Stimulated activated CD4-positive, alpha-beta T cell treated with anti-CD3 and anti-CD28 coated beads, Interleukin-1b, Interleukin-23, amount 100 ng/mL, for 1 hour (primary cell): ENCODE measurements at places on chromosomes 5 and 9.

GRCh38 chr5:17769277-17769676, 135.0 kb downstream of the TAF11L14 start:
- no peak for DNase-seq

GRCh38 chr5:57368010-57368409, 114.6 kb downstream of the ACTBL2 start:
- no peak for DNase-seq

- DNase-seq = no peak
Observed at GRCh38 chr9:14400658-14400995, 86.7 kb upstream of the NFIB start.

- DNase-seq = no peak
Observed at GRCh38 chr5:72949481-72949880, 6.4 kb upstream of the FCHO2 start.

DNA sequence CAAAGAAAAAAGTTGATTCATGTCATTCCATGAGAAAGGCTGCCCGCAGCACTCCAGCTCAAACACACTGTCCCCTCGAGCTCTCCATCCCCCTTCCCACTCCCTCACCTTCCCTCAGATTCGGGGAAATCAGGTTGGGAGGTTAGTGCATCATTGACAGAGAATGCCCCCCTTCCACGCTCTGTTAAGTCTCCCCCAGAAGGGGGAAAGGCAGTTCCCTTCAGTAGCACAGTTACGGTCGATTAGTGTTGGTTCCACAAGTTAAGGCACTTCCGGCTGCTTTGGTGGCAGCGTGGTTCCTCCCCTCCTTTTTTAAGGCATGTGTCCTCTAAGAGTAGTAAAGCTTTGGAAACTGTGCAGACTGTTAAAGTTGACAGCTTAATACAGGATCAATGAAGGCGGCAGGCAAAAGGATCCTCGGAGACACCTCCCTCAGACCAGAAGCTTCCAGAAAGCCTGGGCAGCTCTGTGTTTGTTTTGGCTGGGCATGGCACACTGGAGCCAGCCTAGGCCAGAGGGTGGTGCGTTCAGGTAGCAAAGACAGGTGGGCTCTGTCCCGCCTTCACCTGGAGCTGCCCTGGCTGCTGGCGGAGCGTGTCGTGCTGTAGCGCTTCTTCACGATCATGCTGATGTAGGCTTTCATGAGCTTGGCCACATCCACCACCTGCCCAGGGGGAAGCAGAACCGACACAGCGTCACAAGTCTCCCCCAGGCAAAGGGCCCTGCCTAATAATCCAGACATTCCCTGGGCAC, 49.5 kb upstream of the RETREG1 start:
- no peak for DNase-seq

- DNase-seq = no peak
Observed at GRCh38 chr5:142186514-142186856, 77.9 kb downstream of the NDFIP1 start.

DNA sequence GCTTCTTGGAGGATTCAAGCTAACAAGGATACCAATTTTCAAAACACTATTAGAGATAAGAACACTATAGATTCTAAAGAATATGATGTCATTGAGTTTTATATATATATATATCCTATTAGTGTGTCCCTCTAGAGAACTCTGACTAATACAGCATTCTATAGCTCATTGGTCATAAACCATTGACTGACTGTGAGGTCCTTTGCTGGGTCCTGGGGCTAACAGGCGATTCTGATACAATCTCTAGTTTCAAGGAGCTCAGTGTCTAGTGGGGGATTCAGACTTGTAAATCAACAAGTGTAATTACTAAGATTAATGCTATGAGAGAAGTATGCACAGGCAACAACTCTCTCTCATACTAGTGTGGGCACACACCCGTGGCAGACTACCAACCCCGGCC, 234.5 kb downstream of the DENND1A start:
- no peak for DNase-seq

DNA sequence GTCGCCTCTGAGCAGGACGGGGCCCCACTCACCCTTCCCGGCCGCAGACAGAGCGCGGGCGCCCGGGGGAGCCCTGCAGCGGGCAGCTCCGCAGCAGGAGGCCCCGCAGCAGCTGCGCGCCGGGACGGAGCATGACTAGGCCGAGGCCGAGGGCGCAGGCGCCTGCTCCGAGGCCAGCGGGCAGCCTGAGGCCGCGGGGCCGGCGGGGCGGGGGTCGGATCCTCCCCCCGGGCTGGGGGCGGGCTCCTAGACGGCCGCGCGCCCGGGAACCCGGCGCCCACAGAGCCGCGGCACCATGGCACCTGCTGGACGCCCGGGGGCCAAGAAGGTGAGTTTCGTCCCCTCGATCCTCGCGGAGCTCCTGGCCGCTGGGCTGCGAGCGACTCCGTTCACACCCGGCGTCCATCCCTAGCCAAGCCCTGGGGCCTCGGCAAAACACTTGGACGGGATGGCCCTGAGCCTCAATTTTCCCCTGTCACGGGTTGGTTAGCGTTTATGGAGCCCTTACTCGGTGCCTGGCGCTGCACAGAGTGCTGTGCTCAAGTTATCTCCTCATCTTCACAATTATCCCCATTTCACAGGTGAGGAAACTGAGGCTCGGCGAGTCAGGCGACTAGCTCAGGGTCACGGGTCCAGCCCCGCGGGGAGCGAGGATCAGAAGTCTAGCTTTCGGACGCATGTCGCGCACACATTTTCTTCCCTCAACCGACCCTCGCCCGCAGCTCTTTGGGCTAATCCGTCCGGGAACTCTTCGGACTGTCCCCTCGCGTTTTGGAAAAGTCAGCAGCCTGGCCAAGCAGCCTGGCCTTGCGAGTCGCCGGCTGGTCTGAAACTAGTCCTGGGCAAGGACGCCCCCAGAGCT, at the start of the genes BHMT2 and DMGDH:
TSS of gene BHMT2 (plus strand) at position 280 of the 862 bp plus-strand sequence. CDS start at position 296, 16 bp downstream.
TSS of gene DMGDH (minus strand) at position 187 of the 862 bp plus-strand sequence. CDS start at position 133, 54 bp downstream.
- no peak for DNase-seq

DNA sequence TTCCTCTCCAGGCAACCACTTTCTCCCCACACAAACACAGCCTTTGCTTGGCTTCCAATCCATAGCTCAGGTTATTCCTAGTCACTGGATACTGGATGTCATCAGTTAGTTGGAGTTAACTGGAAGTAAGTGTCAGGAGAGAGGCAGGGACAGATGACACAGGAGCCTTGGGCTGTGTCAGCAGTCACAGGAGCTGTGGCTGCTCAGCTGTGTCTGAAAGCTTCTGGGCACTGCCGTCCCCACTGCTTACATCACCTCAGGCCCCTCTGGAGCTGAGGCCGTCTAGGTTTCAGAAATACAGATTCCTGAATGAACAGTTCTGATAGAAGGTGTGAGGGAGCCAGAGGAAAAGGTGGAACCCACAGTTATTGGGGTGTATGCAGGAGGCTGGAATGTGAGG, 17.3 kb upstream of the FAM240B start:
- no peak for DNase-seq

DNA sequence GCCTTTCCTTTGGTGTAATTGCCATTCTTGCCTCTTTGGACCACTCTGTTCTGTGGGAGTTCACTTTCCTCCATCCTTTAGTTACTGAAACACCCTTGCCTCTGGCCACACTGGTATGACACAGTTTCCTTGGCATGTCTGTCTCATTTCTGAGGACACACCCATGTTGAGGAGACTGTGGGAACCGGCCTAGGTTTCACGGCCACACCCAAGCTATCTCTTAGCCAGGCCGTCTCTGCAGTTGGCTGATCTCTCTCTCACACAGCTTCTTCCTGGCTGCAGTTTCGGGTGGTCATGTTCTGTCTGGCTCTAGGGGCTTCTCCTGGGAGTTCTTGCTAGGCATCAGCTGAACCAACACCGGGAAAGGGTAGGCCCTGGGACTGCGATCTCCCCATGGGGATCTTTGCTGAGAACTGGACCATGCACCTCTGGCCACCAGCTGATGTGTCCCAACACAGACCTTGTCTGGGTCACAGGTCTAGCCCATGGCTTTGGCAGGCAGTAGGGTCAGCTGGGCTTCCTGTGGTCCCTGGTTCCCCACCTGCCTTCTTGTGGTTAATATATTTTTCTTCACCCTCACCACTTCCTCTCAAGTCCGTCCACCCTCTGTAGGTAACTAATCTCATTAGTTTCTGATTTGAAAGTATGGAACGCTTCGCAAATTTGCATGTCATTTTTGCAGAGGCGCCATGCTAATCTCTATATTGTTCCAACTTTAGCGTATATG, 24.9 kb downstream of the ARHGEF37 start:
- no peak for DNase-seq

- no peak for DNase-seq
Observed at GRCh38 chr5:53890490-53890889, 330.1 kb downstream of the NDUFS4 start.

GRCh38 chr9:114207034-114207810, 51.9 kb downstream of the COL27A1 start:
- no peak for DNase-seq

DNA sequence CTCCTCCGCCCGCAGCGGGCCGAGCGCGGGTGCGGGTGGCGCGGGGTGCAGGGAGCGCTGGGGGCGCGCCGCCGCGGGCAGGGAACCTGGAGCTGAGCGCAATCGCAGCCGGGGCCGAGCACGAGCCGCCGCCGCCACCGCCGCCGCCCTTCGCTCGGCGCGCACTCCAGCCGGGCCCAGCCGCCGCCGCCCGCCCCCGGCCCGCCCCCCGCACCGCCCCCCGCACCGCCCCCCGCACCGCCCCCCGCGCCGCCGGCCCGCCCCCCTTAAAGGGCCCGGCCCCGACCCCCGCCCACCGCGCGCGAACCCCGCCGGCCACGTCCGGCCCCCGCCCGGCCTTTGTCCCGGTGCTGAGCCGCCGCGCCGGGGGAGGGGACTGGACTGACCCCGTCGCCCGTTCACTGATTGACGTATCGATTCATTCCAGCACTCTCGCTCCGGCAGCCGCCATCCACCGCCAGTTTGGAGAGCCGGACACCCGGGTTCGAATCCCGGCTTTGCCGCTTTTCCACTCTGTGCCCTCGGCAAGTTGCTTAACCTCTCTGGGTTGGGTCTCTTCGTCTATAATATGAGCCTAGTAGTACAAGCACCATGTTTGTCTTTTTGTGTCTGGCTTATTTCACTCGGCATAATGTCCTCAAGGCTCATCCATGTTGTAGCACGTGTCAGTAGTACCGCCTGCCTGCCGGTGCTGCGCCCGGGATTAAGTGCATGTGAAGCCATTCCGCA, at the start of gene SH3PXD2B:
TSS of gene SH3PXD2B (minus strand) at position 168 of the 729 bp plus-strand sequence. CDS start 173 bp downstream, outside the sequence.
- no peak for DNase-seq

- no peak for DNase-seq
Observed at GRCh38 chr5:131281133-131281867, 17.4 kb downstream of the CDC42SE2 start.

GRCh38 chr9:112378328-112379176, 1.4 kb upstream of the HSDL2 start:
- DNase-seq = no peak

GRCh38 chr5:85769347-85769746, 848.4 kb upstream of the COX7C start:
- no peak for DNase-seq

DNA sequence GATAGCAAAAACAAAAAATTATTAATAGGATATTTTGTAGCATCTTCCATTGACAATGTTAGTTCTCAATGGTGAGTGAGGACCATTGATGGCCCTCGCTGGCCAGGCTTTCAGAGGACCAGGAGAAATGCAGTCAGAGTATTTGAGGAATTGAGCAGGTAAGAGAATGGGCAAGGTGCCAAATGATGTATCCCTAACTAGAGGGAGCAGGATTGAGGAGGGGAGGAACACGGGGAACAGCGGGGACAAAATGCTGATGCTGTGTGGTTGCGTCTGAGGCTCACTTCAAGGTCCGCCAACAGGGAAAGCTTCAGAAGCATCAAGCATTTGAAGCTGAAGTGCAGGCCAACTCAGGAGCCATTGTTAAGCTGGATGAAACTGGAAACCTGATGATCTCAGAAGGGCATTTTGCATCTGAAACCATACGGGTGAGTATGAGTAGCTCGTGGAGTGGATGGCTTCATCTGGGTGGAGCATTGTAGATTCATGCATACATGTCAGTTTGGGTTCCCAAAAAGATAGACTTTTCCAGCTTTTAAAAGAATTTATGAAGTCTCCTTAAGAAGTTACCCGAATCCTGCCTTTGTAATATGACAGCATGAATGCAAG, 16.2 kb downstream of the SPTAN1 start:
- no peak for DNase-seq

DNA sequence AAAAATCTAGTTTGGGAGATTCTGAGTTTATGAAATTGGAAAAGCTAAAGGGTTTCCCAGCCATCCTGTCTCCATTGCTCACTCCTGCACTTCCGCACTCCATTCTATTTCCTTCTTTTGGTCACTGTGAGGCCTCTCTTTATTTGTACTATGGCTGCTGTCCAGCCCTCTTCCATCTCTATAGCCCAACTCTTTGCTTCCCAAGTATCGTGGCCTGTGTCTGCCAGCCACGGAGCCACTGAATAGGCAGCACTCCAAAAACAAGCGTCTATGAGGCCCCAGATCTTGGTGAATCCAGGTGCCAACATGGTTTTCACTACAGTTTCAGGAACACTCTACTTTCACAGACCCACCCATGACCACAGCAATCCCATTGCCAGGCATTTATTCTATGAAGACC, 37.2 kb downstream of the GRAMD2B start:
- no peak for DNase-seq

DNA sequence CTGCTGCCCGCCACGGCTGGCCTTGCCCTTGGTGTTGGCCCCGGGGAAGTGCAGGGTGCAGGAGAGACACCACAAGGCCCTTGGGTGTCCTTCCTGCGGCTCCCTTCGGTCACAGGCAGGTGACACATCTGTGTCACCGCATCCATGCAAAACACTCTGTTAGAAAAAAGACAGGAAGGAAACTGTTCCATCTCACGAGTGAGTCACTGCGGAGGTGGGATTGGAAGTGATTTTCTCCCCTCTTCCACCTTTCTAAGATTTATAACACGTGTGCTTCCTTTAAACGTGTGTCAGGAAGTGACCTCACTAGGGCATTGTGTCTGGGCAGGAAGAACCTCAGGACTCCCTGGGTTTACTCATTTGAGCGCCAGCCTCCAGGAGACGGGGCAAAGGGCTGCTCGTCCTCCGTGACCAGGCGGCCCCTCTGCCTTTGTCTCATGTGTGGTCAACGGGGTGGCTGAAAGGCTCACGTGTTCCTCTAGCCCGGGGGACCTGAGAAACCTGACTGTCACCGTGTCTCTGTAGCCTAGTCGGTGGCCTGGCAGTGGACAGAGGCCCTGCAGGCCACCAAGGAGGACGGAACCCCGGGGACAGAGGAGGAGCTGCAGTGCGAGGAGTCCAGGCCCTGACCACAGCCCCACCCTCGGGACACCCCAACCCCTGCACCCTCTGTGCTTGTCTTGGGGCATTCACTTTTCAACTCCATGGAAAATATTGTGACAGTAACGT, 4.9 kb upstream of the LCN1 start:
- DNase-seq = no peak

DNA sequence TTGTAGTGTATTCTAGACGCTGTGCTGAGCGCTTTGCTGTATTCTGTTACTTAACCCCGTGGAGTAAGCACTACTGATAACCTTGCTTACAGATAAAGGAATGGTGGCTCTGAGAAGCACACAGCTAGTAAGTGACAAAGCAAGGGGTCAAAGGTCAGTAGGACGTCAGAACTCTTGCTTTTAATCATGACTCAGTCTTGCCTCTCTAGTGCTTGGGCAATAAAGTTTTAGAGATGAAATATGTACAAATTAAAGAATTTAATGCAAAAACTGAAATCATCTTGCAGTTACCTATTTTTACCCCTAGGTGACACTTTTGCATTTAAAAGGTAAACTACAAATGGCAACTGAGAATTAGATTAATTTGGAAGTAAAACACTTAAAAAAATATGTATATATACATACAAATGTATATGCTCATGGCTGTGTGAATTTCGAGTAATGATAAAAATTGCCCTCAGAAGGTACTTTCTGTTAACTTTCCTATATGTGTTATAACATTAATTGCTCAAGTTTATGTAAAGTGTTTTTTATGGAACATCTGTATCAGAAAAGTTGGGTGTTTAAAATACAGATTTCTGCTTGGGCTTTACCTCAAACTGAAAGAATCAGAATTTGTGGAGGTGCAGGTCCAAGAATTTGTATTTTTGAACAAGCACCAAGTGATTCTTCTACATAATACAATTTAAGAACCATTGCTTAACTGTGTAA, 175.1 kb upstream of the DAB2 start:
- no peak for DNase-seq
